Activated T-cell treated with anti-CD3 and anti-CD28 coated beads, Interleukin-2, amount 50 U/mL, for 1 hour (primary cell): ENCODE measurements at places on chromosomes 16 and 17.
A peak's percentile ranks its signal among the peaks of the same experiment; 100 is the strongest.

GRCh38 chr16:65406116-65406515 lies 284.3 kb upstream of the CDH11 start:
- no peak for DNase-seq

- DNase-seq, result no peak
Measured at GRCh38 chr16:71402007-71402406, 39.8 kb downstream of the TLE7 start.

DNA sequence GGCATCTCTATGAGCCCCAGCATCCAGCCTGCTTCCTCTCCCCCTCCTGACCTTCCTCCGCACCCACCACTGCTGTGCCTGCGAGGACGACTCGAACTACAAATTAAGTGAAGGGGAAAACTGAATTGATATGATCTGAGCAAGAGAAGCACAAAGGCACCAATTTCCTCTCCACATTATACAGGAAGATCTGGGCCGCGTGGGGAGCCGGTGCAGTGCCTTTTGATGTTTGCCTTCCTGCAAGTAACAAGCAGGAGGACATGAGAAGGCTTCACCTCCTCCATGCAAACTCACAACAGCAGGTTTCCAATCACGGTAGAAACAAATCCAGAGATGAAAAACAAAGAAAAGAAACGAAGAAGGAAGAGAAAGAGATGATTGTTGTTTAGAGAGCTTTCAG lies 57.8 kb upstream of the MMP2 start:
- no peak for DNase-seq

- DNase-seq, result peak; percentile 90
Measured at GRCh38 chr17:8151120-8151640, 1.0 kb downstream of the PER1 start.

- DNase-seq, result no peak
Measured at GRCh38 chr17:63676584-63676983, 23.3 kb downstream of the LIMD2 start.

- DNase-seq, result no peak
Measured at GRCh38 chr16:85838381-85838780, 38.9 kb downstream of the COX4I1 start.

DNA sequence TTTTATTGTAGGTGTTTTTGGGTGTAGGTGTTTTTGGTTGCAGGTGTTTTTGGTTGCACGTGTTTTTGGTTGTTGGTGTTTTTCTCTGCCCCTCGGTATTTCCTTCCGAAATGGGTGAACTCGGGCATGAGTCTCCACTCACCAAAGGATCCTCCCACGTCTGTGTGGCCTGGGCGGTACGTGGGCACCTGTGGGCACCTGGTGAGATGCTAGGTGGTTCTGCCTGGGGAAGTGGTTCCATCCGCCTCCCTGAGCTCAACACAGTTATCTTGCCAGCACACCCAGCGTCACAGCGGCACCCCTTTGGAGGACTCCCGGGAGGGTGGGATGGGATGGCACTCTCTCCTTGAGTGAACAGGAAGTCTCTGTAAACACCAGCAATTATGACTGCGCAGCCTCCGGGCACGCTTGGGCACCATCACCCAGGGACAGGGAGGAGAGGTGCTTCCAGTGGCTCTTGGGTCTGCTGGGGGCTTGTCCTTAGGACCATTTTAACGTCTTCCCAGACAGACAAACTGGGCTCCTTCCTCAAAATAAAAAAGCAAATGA lies 29.8 kb downstream of the COX4I1 start:
- no peak for DNase-seq

DNA sequence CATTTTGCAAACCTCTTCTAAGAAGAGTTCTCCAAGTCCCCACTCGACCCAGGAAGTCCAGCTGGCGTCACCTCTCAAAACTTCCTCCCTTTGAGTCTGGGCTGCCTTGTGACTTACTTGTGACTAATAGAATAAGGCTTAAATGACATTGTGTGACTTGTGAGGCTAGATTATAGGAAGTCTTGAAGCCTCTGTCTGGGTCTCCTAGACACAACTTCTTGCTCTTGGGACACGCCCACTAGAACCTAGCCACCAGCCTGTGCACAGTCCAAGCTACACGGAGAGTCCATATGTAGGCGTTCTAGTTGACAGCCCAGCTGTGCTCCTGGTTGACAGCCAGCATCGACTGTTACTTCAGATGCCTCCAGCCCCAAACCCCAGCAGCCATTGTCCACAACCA lies 66.7 kb upstream of the TANC2 start:
- no peak for DNase-seq

DNA sequence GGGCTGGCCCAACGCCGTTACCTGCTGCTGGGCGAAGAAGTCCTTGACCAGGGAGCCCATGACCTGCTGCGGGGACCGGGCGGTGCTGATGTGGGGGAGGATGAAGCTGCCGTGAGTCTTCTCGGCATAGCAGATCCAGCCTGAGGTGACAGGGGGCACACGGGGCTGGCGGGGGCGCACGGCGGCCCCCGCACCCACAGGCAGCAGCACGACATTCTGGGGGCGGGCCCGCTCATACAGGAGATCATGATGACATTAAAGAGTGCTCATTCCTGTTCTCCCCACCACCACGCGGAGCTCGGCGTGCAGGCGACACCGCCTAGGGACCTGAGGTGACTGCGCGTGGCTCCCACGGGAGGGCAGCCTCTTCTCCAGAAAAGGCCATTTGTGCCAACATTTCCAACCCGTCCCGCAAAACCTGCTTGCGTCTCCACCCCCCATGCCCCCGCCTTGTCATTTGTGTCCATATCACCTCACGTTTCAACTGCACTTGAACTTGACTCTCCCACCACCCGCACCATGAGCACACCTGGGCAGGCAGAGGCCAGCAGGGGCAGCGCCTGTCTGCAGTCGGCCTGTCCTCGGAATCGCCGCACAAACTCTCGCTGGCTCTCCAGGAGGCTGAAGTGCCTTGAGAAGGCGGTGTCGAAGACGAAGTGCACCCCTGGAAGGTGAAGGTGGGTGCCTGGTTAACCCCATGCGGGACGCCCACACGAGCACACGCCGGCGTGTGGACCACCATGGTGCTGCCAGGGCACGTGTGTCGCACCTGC lies 6.4 kb downstream of the CIAO3 start:
- no peak for DNase-seq

DNA sequence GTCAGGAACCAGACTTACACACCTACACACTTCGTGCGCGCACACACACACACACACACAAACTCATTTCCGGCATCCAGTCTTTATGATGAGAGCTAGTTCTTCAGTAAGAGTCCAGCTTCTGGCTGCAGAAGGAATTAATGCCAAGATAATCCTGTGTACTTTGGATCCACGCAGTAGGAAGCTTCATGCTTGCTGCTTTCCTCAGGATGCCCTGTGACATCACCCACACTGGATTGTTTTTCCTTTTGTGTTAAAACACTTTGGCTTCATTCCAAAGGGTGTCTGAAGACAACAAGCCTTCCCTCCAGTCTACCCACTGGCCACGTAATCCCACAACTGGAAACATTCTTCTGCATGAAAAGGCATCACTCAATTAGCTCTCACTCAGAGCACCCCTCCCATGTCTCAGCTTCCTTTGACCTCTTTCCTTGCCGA lies 35.4 kb downstream of the KCNJ16 start:
- no peak for DNase-seq
